Smooth muscle cell of the coronary artery (primary cell): ENCODE measurements at places on chromosomes 16 and 17. TPM values are rescaled to one million over a fixed set of nuclear protein-coding genes. Genes with fewer than 3 reads are reported as not detected.

The TLCD3A gene
- total RNA-seq = 18.9 and 21.1 TPM in 2 replicates

The FOXN1 gene
- total RNA-seq = not detected in 2 replicates

The SPECC1 gene
- total RNA-seq = 2.6 and 33.6 TPM in 2 replicates

The TP53TG3C gene
- total RNA-seq = not detected in 2 replicates

The PTRH2 gene
- 13.9 and 25.9 TPM in 2 replicates for total RNA-seq
